ENCODE measurements at places on chromosomes 7 and 10. TPM values are rescaled to one million over a fixed set of nuclear protein-coding genes. Genes with fewer than 3 reads are reported as not detected.

The VWC2 gene
- total RNA-seq: not detected

The BHLHA15 gene
- total RNA-seq: 0.67 TPM

The EPO gene
- total RNA-seq: not detected

The NPC1L1 gene
- 0.29 TPM for total RNA-seq

The FANK1 gene
- total RNA-seq: 0.42 TPM

The OPN1SW gene
- total RNA-seq: not detected

The PNLIPRP2 gene
- 1.1 TPM for total RNA-seq

The TBX20 gene
- total RNA-seq: 0.16 TPM

The CYP3A4 gene
- 0.26 TPM for total RNA-seq

The SMKR1 gene
- total RNA-seq: not detected

The DPP6 gene
- 0.58 TPM for total RNA-seq

The NAT16 gene
- not detected for total RNA-seq

The PRKCQ gene
- 0.35 TPM for total RNA-seq

The AKR1C2 gene
- total RNA-seq: 767 TPM

The ELOVL3 gene
- 7.2 TPM for total RNA-seq

The SPACDR gene
- total RNA-seq: 0.96 TPM

The COL1A2 gene
- total RNA-seq: 401 TPM

The GSDME gene
- total RNA-seq: 12.9 TPM

The MACROH2A2 gene
- total RNA-seq: 4.7 TPM

The DMBT1 gene
- 1.2 TPM for total RNA-seq

The TMEM184A gene
- total RNA-seq: 0.16 TPM

The CLDN4 gene
- 0.71 TPM for total RNA-seq

The C10orf67 gene
- total RNA-seq: not detected

The NXPH1 gene
- total RNA-seq: not detected

The USP54 gene
- 16.0 TPM for total RNA-seq

The PNLIPRP1 gene
- 0.90 TPM for total RNA-seq

The HSPA14 gene
- 12.1 TPM for total RNA-seq

The GPER1 gene
- total RNA-seq: 8.1 TPM

The SPDYE1 gene
- total RNA-seq: not detected

The HILPDA gene
- 31.1 TPM for total RNA-seq

The INMT gene
- 44.0 TPM for total RNA-seq

The CALCR gene
- total RNA-seq: 0.51 TPM

The CRYGN gene
- total RNA-seq: 1.5 TPM

The OPALIN gene
- not detected for total RNA-seq

The PPP1R17 gene
- total RNA-seq: not detected

Measured in mesenteric fat pad (tissue), 1 donor.